ENCODE measurements at places on chromosomes 5 and 9.

DNA sequence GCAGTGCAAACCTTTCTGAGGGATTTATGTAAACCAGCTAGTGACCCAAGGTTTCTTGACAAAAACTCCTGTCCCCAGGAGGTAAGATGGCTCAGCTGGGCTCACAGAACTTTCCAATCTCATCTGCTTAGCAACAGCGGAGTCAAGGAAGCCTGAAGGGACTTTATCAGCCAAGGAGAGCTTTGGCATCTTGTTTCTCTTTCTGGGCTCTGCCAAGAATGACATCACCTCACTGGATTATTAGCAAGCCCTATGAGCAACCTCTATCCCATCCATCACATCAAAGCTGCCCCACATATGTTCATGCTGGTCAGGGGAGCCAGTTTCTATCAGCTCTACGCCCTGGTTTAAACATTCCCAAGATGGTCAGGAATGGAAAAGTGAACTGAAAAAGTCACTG, 461.3 kb downstream of the ENC1 start:
- DNase-seq = no peak

DNA sequence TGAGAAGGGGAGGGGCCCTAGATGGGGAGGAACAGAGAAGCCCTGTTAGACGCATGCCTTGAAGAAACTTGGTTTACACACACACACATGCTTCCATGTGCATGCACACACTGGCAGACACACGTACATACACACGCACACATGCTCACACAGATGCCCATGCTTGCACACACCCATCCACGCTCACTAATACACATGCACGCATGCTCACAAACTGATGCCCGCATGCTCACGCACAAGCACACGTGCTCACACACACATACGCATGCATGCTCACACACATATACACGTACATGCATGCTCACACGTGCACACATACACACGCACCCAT, 32.1 kb upstream of the EGFL7 start:
- DNase-seq = no peak

DNA sequence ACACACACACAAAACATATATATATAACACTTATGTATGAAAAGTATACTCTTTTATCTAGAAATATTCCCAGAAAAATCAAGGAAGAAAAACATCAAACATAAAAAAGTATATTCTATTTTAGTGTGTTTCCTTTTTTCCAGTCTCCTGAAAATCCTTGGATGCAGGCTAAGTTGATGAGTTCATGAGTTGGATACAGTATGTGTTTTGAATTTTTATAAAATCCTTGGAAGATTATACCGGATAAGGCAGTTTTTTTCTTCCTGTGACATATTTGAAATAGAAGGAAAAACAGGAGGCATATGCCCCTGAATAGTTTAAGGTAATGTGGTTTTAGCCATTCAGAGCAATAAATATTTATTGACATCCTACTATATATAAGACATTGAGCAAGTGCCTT, 203.6 kb downstream of the SNX18 start:
- no peak for DNase-seq

DNA sequence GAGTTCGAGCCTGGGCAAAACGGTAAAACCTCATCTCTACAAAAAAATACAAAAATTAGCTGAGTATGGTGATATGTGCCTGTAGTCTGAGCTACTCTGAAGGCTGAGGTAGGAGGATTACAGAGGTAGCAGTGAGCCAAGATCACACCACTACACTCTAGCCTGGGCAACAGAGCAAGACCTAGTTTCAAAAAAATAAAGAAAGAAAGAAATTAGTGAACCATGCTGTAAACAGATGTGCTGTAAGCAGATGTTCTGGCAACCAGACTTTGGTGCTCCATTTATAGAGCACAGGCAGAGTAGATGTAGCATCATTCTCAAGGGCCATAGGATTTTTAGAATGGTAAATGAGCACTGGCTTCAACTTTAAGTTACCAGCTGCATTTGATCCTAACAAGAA, 115.4 kb downstream of the ST8SIA4 start:
- no peak for DNase-seq

- no peak for DNase-seq
These were observed 75.5 kb downstream of the SGCD start for GRCh38 chr5:156402387-156402921.

DNA sequence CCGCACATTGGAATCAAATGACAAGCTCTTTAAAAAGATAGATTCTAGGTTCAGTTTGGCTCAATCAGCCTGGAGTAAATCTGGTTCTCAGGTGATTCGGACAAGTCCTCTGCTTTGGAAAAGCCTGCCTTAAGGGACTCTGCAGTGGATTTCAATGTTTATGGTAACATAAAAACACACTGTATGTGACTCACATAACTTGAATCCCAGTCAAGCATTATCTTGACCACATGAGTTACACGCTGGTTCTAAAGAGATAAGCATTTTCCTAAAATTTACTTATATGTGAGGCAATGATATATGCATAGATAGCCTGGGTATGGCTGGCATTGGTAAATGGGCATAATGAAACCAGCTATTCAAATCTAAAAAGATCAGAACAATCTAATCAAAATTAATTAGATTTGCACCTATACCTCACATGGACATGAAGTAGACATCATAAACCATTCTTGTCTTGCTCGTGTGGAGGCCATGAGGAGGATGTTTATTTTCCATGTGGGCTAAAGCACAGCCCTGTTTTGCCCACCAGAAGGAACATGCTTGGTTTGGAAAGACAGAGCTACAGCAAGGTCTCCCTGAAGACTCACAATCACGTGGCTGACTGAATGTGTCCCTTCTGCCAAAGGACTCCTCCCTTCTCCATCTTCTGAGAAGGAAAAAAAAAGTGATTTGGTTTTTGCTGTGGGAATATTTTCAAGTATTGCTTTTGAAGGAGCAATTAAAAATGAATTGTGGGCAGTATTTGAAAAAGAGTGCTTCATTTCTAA, 351.7 kb downstream of the DIRAS2 start:
- DNase-seq = no peak

DNA sequence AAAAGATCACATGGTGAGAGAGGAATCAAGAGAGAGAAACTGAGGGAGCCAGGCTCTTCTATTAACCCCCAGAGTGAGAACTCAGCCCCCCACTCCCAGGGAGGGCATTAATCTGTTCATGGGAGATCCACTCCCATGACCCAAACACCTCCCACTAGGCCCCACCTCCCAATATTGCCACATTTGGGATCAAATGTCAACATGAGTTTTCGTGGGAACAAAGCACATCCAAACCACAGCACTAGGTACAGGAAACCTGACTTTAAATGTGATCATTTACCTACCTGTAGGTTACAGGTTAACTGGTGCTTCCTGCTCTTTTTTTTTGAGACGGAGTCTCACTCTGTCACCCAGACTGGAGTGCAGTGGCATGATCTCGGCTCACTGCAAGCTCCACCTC, 16.9 kb downstream of the NNT start:
- DNase-seq = no peak

DNA sequence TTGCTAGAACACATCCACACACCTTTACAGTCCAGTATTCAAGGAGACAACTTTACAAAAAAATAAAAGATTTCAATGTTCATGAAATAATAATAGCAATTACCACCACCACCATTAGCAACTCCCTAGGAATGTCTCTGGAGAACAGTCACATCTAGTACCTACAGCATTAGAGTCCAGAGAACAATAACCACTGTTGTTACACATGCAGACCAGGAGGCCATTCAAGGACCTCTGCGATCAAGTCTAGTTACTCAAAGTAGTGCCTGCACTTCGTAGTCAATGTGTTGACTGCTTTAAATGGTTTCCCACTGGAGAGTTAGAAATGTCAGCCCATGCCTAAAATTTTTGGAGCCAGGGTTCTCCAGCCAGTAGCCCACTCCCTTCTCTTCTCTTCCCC, 244.4 kb downstream of the DEPDC1B start:
- DNase-seq = no peak

- no peak for DNase-seq
These were observed 17.3 kb upstream of the EXOC3 start for GRCh38 chr5:425714-426113.

GRCh38 chr9:437574-438001, 222.9 kb downstream of the DOCK8 start:
- no peak for DNase-seq

DNA sequence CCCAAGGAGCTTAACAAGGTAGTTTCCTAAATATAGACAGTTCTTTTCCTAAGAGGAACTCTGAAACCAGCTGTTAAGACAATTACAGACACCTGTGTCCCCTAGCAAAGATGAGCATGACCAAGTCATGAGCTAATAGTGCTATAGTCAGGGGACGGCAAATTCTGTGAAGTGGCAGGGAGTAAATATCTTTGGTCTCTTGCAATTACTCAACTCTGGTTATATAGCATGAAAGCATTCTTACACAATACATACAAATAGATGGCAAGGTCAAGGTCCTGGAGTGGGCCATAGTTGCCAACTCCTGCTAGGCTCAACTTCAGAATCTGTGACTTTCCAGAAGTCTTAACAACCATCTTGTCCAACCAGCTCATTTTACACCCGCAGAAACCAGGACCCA, 103.7 kb downstream of the RFK start:
- no peak for DNase-seq

GRCh38 chr9:76720245-76720644, 44.0 kb upstream of the PCA3 start:
- no peak for DNase-seq

DNA sequence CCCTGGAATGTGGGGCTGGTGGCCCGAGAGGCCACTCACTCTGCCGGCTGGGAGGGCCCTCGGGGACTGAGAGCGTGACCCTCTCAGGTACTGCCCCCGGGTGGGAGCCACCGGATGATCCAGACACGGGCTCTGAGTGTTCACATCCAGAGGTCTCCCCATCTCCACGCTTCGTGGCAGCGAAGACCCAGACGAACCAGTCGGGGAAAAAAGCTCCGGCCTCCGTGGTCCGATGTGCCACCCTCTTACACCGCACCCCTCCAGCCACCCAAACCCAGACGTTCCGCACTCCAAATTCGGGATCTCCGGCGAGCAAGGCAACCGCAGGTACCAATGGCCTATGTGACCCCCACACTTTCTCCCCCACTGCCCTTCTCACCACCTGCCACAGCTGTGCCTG, 49.5 kb downstream of the AMBP start:
- DNase-seq = no peak

GRCh38 chr9:14412775-14413174, 98.8 kb upstream of the NFIB start:
- DNase-seq = no peak

DNA sequence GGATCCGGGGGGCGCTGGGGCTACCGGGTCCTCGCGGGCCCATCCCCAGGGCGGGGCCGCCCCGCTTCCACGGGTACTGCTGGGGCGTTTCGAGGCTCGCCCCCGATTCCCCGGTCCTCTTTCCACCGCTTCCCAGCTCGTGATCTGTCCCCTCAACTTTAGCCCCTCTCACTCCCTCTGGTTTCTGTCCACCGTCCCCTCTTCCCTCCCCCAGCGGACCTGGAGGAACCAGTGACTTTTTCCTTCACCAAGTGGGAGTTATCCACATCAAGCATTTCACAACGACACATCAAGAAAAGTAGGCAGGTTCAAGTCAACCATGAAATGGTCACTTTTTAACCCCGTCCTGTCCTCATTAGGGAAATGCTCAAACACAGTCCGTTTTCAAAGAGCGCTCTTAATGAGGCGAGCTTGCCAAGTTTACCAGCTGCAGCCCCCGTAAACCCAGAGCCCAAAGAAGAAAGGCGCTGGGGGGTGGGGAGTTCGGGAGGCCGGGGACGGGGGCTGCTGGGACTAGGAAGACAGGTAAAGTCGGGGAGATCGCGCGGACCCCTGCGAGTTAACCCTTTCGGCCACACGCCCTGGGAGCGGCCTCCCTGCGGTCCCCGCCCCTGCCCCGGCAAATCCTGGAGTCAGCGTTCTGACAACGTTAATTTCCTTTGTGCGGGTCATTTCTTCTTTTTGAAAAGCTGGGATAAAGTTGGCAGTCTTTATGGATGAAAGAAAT, 2.1 kb upstream of the NFIB start:
- no peak for DNase-seq

DNA sequence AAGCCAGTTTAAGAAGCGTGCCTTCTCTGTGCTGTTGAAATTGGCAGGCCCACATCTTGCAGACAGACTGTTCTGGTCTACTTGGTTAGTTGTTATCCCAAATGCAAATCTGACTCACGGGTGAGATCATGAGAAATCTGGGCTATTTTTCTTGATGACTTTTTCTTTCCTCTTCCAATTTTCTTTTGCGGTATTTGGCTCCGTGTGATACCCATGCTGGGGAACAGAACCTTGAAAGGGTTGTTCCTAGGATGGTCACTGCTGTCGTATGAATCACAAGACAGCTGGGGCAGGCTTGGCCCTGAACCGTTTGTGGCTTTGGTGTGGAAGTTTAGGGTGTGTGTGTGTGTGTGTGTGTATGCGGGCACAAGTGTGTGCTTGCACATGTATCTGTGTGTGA, 24.6 kb downstream of the PDZD2 start:
- DNase-seq = no peak

DNA sequence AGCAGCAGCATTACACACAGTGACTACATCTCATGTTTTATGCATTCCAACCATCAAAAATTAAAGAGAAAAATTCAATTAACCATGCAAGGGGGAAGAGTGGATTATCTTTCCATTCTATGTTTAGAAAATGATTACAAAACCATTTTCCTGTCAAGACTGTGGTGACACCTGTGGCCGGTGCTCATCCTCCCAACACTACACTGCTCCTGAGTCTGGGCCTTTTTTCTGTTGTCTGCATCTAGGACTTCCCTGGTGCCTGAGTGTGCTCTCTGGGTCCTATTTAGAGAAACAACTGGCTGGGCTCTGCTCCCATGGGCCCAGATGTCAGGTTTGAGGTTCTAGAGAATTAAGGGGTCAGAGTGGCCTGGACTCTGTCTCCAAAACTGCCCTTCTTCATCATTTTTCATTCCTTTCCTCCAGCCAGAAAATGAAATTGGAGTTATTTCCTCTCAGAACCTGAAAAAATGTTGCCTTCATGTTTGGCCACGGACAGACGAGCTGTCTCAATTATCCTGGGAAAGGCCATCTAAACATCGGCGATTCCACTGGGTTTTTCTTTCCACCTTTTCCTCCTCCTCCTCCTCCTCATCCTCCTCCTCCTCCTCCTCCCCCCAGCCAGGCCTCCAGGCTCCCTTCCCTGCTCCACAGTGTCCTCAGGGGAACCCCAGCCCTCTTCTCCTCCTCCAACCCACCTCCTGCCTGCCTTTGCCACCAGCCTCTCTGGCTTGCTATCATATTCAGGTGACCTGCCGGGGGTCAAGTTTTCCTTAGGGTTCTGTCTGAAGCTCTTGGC, 11.4 kb upstream of the ARSI start:
- DNase-seq = no peak

- peak; percentile 11 for DNase-seq
These were observed 1.4 kb downstream of the GLIS3 start for GRCh38 chr9:4298255-4299004.

DNA sequence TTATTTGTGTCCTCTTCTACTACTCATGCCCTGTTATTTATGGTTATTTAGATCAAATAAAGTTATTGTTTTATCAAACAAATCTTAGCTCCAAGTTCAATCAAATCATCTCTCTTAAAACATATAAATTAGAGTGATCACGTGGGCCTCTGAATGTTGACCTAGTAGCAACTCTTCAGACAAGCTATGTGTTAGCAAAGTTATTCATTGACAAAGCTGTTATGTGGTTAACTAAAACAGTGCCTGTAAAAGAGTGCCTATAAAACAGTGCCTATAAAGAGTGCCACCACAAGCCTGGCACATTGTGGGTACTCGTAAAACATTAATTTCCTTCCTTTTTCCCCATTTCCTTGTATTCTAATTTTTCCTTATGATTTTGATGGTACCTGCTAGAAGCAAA, 421.9 kb downstream of the HCN1 start:
- DNase-seq = no peak
